Stimulated activated CD8-positive, alpha-beta memory T cell treated with anti-CD3 and anti-CD28 coated beads, Interleukin-15, amount 100 ng/mL, for 1 hour (primary cell): ENCODE measurements at places on chromosomes 2 and 18.

GRCh38 chr2:167939514-167940345, 307.7 kb downstream of the STK39 start:
- no peak for DNase-seq

DNA sequence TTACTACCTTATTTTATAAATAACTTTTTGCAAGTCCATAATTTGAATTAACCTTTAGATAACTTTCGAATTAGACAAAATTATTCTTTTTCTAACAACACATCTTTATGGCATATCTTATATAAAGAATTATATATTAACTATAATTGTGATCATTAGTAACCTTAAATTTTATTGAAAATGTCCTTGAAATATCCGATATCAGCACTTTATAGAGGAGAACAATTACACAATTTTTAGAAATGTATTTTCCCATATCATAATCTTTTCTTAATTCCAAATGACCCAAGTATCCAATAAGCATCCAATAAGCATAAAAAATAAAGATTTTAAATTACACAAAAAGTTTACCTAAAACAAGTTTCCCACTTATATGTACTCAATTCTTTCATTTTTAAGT, 7.3 kb upstream of the GCC2 start:
- no peak for DNase-seq

DNA sequence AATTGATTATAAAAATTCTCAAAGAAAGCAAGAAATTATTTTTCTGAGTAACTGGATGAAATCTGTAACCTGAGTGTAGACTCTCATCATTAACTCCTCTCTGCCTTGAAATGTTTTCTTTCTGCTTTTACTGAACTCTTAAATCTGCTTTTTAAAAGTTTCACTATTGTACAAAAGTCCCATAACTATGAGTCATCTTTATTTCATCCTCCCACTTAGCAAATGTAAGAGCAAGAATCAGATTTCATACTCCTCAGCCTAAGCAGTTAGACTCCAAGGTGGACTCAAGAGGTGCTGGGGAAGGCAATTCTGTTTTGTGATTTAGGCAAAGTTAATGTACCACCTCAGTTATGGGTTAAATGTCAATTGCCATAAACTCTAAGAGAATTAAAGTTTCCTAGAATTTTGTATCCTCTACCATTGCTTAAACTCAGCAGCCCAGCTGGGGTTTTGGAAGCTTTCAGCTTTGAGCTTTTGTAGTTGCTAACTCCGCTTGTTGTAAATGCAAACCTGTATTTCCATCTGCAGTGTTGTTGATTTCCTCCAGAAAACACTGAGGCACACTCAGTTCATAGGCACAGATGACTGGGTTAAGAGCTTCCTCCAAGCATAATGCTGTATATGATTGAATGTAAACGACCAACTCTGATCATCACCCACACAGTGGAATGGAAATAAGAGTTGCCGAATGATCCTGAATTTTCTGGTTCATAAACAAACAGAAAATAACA, 268.8 kb downstream of the ARHGAP15 start:
- no peak for DNase-seq

DNA sequence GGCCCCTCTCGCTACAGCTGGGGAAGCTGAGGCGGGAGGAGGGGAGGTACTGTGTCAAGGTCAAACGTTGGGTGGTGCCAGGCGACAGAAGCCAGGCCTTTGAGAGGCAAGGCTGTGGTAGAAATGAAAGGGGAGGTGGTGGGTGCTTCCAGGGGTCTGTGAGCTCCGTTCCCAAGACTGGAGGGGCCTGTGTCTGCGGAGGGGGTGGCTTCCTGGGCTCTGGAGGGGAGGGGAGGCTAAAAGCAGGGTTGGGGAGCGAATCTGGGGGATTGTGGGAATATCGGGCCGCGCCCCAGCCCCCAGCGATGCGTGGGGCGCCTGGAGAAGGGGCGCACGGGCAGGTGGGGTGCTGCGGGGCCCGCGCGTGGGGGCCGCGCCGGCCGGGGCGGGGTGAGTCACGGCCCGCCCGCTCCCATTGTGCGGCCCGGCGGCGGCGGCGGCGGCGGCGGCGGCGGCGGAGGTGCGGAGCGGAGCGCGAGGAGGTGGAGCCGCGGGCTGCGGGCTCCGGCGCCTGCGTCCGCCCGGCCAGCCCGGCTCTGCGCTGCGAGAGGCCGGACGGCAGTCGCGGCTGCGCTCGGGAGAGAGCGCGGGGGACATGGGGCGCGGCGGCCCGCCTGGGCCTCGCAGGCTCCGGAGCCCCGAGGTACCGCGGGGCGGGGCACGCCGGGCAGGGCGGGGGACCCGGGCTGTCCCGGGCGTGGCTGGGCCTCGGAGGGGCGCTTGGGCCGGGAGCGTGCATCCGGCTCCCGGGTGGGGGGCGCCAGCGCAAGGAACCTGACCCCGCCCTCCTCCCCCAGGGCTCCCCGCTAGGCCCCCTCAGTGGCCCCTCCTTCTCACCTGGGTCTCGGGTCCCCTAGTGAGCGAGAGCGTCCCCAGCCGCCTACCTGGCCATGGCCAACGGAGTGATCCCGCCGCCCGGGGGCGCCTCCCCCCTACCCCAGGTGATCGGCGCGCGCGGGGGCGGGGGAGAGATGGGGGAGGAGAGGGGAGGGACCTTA, at the start of gene SLC4A3:
TSS of gene SLC4A3 (plus strand) at position 528 of the 998 bp plus-strand sequence. CDS start at position 891, 363 bp downstream.
- DNase-seq = no peak

GRCh38 chr18:59685501-59685900, 11.7 kb downstream of the CCBE1 start:
- DNase-seq = no peak
